ENCODE measurements at places on chromosomes 7 and 10.

- no peak for DNase-seq
These were observed 167.7 kb upstream of the NPVF start for GRCh38 chr7:25395976-25396375.

GRCh38 chr10:111015181-111015580 lies 61.6 kb upstream of the ADRA2A start:
- no peak for DNase-seq

DNA sequence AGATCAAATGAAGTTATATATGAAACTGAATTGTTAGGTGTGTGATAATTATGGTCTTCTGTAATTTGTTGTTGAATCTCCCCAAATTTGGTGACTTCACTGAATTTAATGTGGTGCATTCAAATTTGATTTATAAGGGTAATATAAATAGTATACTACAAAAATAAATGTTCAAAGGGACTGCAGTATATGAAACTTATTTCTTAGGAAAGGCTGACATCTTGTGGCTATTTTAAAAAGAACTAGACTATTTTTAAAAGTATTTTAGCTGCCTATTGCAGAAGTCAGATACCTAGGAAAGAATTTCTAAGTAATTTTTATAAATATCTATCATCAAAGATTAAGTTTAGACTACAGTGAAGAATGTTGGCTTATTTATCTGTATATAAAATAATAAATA lies 36.6 kb downstream of the ATRNL1 start:
- no peak for DNase-seq

DNA sequence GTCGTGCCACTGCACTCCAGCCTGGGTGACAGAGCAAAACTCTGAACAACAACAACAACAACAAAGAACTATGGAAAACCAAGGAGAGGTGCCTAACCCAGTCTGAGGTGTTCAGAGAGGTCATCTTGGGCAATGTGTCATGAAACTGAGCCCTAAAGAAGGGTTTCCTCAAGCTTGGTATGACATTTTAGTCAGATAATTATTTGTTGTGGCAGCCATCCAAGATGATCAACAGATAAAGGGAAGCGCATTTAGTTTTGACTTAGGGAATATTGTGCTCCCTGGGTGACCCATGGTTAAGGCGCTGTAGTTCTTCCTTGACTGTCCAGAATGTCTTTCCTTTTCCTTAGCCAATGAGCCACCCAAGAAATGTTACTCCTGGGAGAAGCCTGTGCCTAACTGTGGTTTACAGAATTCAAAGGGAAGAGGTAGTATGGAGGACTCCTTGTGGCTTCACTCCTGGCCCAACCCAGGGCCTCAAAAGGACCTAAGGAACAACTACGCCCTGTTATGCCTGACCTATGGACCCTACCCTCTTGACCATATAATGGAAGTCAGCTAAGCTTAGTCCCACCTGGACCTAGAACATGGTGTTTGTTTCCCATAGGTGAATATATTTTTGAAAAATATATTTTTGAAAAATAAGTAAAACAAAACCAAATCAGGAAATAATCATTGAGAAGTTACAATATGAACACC lies 42.4 kb downstream of the TPST1 start:
- DNase-seq, result no peak

GRCh38 chr7:83851551-83851950 lies 202.6 kb upstream of the SEMA3E start:
- DNase-seq, result no peak

Measured in activated naive CD4-positive, alpha-beta T cell (primary cell).